Stimulated activated CD4-positive, alpha-beta T cell treated with anti-CD3 and anti-CD28 coated beads, Interleukin-4, amount 100 ng/mL, for 24 hours (primary cell): ENCODE measurements at places on chromosomes 11 and 22.
A peak's percentile ranks its signal among the peaks of the same experiment; 100 is the strongest.

DNA sequence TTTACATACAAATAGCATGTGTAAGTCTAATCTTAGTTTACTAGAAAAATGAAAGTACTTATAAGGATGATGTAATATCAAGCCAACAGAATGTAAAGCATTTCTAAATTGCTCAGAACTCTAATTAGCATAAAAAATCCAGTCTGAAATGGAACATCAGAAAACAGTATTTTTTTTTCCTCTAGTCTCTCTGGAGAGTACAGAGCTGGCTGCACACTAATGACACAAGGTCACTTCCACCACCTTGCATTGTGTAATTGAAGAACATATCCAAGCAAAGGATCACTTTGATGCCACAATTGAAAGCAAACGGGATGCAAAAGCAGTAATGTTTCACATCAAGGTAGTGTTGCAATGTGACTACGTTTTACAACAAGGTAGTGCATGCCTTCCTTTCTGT, 548.0 kb upstream of the LUZP2 start:
- no peak for DNase-seq

DNA sequence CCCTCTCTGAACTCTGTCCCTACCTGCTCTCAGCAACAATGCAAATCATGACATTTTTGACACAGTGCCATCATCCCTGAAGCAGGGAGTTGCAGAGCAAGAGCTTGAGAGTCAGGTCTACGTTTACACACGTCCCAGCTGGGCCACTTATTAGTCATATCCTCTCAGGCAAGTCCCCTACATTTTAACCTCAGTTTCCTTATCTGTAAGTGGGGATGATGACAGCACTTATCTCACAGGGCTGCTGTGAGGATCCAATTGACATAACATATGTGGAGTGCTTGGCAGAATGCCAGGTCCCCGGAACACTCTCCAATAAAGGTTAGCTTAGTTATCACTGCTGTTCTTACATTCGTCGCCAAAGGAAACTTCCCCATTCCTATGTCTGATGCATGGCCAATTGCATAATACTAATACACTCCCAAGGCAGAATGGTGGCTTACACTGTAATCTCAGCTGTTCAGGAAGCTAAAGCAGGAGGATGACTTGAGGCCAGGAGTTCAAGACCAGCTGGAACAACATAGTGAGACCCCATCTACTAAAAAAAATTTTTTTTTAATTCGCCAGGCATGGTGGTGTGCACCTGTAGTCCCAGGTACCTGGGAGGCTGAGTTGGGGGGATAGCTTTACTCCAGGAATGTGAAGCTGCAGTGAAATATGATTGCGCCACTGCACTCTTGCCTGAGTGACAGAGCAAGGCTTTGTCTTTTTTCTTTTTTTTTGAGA, 16.6 kb downstream of the ASCC2 start:
- peak; percentile 10 for DNase-seq

DNA sequence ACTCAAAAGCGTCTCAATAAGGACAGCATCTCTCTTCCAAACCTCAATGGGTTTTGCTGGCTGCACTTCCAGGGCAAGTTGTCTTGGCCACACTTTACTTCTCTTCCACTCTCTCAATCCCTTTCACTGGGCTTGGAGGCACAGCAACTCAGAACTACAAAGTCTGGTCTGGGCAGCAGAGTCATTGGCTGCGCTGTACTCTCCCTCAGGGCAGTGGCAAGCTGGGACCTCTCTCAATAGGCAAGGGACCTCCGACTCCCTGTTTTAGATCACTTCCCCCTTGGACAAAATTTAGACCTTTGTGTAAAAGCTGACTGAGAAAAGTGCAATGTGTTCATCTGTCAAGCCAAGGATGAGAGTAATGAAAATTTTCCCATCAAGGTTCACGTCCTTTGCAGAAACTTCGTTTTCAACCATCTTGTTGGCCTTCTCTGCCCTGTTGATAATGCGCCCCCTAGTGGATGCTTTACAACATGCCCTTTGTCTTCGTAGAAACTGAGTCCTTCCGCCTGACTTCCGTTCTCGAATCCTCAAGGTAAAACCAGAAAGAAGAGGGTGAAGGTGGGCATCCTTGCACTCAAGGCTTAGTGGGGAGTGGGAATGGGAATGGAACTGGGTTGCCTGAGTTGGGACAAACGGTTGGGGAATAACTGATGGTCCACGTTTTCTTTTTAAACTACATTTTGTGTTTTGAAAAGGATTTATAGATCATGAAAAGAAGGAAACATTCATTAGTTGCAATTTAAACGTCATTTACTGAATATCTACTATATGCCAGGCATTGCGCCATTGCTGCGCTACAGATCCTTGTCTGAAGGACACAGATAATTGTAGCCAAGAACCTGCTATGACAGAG, 99.1 kb downstream of the CD44 start:
- DNase-seq = peak; percentile 62

DNA sequence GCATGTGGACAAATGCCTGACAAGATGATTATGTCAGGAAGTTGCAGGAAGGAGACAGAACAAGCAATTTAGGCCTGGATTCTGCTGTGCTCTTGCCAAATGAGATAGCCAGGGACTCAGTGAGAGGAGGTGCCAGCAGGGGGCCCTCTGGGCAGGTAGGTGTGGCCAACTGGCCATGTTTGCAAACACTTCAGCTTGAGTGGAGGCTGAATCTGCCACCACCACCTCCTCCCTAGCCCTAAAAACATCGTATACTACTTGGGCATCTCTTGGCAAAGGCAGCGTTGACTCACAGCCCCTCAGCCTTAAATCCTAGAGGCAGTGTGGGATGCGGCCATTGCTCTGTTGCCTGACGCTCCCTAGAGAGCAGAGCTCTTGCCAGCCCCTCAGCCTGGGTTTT, 95.1 kb upstream of the PLET1 start:
- DNase-seq = no peak

- peak; percentile 64 for DNase-seq
Measured at GRCh38 chr11:66336234-66337102, at the start of gene RIN1. Gene RIN1, minus strand, starts transcription at chr11:66336434. Its CDS starts 32 bp downstream, at chr11:66336402.

DNA sequence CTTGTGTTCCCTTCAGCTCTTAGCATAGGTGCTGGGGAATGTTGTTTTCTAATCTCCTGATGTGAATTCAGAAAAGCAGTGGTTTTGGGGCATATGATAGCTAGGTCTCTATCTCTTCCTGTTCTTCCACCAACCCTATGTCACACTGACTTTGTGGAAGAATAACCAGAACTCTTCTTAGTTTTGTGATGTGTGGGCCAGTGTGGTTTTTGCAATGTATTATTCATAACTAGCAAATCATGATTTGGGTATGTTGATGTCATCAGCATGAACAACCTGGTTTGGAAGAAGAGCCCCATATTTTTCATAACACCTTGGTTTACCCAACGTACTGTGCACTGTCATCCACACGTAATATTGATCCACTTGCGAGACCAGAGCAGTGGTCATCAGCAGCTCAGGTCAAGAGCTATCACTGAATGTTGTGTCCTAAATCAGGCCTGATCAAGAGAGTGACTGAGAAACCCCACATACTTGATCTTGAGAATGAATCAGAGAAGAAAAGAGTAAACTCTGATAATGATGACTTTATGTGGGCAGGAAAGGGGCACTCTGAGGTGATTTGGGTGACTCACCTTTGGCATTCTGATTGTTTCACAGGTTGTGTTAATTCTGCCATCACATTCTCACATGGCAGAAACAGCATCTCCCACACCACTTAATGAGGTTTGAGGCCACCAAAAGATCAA, 19.4 kb upstream of the MS4A6E start:
- no peak for DNase-seq

GRCh38 chr22:22802339-22802970, 85.2 kb upstream of the IGLL5 start:
- DNase-seq = no peak

GRCh38 chr22:50074056-50074455, 11.2 kb downstream of the MLC1 start:
- no peak for DNase-seq

- DNase-seq = no peak
Measured at GRCh38 chr11:133153031-133153430, 379.3 kb downstream of the OPCML start.

DNA sequence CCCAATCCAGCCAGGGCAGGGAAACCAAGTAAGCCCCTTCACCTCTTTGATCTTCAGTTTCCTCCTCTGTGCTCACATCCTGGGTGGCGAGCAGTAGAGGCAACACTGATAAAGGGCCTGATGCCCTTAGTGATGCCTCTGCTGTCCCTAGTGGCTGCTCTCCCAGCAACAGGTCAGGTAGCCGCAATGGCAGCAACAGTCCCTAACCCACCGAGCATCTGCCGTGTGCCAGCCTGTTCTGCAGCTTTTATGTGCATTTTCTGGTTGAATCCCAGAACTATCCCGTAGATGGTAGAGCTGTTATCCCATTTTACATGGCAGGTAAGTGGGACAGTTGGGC, 5.2 kb downstream of the SCYL1 start:
- no peak for DNase-seq

- DNase-seq = no peak
Measured at GRCh38 chr11:71244116-71244810, 8.1 kb downstream of the SHANK2 start.

DNA sequence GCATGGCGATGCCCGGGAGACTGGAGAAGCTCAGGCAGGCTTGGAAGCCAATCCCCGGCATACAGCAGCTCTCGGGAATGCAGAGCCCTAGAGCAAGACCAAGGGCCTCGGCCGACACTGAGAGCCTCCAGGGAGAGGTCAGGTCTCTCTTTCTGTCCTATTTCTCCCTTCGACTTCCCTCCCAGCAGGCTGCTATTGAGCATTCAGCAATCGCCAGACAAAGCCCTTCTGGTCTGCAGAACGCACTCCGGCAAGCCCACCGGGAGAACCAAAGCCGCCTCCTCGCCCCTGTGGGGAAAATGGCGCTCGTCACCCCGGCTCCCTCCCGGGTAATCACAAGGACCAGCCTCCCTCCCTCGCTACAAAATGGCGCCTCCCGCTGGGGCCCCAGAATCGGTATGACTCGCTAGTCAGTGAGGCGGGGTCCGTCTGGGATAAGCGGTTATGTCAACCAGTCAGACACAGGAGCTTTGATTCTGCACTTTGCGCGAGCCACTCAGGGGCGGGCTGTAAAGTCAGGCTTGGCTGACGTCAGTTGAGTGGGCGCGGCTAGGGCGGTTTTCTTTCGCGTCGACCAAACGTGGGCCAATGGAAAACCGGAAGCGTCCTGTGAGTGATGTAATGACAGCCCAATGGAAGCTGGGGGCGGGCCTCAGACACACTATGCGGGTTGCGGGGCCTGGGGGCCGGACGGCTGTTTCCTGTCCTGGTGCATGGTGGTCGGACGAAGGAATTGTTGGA, at the start of gene ZNF143:
Gene ZNF143 (plus strand): TSS at position 691 of the 741 bp plus-strand sequence. CDS start 10,297 bp downstream, outside the sequence.
- peak; percentile 100 for DNase-seq

- DNase-seq = no peak
Measured at GRCh38 chr11:96257036-96257435, 86.0 kb downstream of the MAML2 start.

DNA sequence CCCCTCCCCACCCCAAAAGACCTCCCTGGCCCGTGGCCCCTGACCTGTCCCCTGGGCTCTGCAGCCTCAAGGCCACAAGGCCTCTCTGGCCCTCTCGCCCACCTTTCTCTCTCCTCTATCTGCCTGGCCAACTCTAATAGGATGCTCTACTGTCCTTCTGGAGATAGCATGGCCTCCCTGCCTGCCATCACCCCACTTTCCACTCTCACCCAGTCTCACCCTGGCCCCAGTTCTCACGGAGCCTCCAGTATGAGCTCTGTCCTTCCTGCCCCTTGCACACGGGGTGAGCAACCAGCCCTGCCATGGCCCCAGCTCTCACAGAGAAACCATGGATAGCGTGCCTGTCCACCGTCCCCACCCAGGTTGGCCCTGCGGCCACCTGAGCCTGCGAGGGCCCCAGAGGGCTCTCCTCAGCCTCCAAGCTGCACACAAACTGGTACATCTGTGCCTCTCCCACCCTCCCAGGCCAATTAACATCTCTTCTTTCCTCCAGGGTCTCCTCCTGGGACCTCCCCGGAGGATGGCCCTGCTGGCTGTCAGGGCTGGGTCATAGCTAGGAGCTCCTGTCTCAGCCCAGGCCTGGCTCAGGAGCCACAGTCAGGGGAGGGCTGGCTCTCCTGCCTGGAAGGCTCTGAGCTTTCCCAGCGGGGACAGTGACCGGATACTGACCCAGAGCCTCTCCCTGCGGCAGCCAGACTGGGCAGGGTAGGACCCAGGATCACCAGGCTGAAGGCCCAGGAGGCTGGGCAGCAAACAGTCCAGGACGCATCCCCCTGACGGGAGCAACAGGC, 22.3 kb downstream of the RTN4R start:
- no peak for DNase-seq

DNA sequence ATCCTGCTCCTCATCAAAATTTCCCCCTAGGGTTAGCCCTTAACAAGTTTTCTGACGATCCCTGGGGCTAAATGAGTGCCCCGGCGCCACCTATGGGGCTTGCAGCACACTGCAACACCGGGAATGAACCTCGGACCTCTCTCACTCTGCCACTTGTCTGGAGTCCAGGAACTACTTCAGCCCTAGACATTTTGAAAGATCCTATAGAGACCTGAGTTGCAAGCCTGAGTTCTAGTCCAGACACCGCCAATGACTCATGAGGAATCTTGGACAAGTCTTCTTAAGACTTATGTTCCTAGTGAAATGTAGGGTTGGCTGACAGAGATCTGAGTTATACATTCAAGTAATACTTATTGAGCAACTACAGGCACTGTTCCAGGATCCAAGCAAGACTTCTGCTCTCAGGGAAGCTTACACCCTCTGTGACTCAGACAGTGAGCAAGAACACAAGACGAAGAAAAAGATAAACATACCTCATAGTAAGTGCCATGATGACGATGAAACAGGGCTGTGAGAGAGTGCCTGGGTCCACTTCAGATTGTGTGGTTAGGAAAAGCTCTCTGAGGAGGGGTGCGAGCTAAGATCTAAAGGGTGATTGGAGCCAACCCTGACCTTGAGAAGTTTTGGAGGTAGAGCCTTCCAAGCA, 10.2 kb upstream of the STK33 start:
- DNase-seq = peak; percentile 17

GRCh38 chr22:37491559-37492427, 5.6 kb upstream of the MFNG start:
- DNase-seq = no peak

DNA sequence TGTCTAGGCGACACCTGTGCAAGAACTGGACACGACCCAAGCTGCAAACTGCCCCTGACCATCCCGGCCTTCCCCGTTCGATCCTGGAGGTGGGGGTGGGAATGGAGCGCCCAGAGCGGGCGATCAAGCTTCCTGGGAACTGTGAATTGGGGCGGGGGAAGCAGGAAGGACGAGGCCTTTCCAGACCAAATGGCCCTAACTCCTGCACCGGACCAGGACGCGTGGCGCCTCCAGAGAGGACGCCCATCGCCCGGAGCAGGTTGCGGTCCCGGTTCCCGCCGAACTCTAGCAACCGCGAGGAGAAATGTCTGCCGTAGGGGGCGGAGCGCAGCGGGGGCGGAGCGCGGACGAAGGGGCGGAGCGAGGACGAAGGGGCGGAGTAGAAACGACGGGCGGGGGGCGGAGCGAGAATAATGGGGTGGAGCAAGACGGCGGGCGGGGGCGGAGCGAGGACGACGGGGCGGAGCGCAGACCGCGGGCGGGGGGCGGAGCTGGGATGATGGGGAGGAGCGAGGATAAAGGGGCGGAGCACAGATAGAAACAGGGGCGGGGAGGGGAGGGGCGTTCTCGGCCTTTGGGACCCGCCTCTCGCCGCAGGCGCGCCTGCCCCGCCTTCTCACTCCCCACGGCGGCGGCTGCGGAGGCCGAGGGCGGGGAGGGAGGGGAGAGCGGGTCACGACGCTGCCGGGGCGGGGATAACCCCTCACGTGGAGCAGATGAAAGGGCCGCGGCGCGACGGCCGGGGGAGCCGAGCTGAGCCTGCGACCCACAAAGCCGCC, at the start of gene ZNRF3:
Gene ZNRF3 (plus strand): TSS at position 695 of the 779 bp plus-strand sequence. CDS start 195 bp downstream, outside the sequence.
- DNase-seq = peak; percentile 91
